T follicular helper cell (primary cell): ENCODE measurements at places on chromosomes 16 and 17.

DNA sequence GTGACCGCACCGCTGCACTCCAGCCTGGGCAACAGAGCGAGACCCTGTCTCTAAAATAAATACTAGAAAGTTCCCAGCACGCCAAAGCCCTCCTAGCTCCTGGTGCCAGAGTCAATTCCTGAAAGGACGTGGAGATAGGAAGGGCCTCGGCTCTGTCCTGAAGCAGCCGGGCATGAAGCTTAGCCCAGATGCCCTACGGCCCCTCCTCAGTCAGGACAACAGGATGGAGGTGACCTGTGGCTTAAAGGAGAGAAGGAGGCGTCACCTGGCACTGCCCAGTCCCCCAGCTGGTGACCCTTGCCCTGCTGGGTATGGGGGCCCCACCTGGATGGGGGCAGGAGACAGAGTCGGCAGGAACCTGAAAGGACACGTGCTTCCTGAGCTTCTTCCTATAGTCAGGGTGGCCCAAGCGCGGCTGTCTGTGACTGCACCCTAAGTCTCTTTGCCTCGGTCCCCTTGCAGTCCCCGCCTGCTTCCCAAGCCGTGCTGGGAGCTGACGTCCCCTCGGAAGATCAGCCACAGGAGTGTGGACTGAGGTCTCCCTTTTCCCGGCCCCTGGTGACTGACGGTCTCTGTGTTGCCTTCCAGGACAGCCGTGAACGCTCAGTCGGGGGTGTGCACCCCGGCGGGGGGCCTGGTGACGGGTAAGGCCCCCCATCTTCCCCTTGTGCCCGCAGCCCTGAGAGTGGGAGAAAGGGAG, 14.9 kb upstream of the RNF213 start:
- DNase-seq: no peak

GRCh38 chr16:51393381-51394005, 242.4 kb upstream of the SALL1 start:
- DNase-seq: no peak

DNA sequence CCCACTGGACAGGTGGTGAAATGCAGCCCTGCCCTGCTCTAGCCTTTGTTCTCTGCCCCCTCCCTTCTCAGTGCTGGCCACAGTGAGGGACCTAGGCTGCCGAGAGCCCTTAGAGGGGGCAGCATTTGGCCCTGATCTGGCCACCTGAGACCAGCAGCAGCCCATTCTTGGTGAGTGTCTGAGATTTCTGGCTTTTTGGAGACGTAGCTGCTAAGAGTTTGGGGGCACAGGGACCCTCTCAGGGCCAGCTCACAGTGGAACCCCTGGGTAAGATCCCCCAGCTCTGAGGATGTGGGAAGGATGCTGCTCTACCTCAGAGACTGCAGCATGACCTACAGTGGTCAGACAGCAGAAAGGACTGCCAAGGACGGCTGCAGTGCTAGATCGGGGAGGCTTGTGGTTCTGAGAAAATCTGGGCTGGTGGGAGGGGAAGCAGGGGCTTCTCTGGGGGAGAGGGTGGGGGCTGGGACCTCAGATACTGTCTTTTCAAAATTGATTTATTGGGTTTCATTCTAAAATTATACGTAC, 13.3 kb downstream of the GRB7 start:
- DNase-seq: no peak

- DNase-seq: no peak
These were observed 4.9 kb downstream of the KRT27 start for GRCh38 chr17:40777459-40777858.

- no peak for DNase-seq
These were observed 51.6 kb upstream of the CRISPLD2 start for GRCh38 chr16:84768061-84768807.

GRCh38 chr16:48542020-48542473, 67.9 kb downstream of the N4BP1 start:
- no peak for DNase-seq

DNA sequence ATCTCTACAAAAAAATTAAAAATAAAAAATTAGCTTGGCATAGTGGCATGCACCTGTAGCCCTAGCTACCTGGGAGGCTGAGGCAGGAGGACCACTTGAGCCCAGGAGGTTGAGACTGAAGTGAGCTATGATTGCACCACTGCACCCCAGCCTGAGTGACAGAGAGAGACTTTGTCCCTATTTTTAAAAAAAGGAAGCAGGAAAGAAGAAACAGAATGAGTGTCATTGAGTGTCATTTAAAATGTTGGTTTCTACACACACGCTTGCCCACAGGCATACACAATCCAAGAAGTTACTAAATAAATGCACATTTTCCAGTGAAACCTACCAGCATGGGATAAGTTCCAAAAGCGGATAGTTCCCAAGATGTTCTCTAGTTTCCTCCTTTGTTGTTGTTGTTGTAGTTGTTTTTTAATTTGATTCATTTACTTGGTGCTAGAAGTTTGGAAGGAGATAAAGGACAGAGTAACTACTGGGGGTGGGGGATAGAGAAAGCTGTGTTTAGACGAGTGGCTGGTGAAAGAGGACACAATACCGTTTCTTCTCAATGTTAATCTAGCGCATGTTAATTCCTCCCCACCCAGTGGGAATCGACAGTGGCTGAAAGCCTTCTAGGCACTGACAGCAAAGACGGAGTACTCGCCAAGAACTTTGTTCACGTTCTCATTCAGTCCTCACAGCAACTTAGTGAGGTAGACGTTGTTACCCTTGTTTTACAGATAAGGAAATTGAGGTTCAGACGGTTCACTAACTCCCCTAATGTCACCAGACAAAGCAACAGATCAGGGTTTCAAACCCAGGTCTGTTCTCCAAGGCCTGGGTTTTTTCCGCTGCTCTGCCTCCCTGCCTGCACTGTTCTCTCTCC, 17.3 kb downstream of the MRPS23 start:
- DNase-seq: no peak
